ENCODE measurements at places on chromosomes 3 and 15.

DNA sequence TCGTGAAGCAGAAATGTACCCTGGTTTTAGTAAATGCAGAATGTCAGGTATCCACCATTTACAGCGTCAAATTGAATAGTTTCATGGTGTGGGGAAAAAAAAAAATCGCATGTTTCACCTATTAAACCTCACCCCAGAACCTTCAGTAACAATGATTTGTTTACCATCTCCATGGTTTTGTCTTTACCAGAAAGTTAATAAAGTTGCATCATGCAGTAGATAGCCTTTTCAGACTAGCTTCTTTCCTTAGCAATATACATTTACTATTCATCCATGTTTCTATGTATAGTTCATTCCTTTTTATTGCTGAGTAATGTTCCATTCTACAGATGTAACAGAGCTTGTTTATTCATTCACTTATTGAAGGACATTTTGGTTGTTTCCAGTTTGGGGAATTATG lies 1066.1 kb downstream of the FHIT start:
- no peak for DNase-seq

DNA sequence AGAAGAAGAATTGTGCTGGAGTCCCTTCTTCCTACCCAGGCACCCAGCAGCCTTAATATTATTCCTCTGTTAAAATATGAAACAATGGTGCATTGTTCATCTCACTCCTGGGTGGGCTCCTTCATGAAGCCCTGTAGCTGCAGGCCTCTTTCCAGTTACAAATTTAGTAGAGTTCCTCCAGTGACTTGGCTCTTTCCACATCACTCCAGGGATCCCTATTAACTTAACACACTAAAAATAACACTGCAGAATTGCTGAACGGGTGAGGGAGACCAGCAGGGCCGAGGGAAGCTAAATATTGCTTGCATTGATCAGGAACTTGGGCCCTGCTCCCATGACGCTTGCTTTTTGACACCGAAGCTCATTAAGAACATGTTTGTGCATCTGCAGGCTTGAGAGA lies 142.3 kb downstream of the PDCD6IP start:
- no peak for DNase-seq

GRCh38 chr3:111595232-111595631 lies at the start of gene ZBED2:
Gene ZBED2 (minus strand): TSS chr3:111595346. CDS start chr3:111594201, 1,145 bp downstream.
- DNase-seq, result no peak

- no peak for DNase-seq
Measured at GRCh38 chr15:55589287-55589686, 1.1 kb upstream of the PYGO1 start.

Measured in cortex of kidney (tissue), 1 donor.